ENCODE measurements at places on chromosomes 16 and 17.

DNA sequence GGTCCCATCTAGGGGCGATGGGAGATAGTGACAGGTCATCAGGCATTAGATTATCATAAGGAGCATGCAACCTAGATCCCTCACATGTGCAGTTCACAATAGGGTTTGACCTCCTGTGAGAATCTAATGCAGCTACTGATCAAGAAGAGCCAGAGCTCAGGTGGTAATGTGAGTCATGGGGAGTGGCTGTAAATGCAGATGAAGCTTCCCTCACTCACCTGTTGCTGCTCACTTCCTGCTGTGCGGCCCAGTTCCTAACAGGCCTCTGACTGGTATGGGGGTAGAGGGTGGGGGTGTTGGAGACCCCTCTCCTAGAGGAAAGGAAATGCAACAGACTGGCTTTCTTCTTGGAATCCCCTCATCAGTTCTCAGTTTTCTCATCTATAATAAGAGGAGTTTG is 131.4 kb downstream of the CA10 start:
- no peak for DNase-seq

DNA sequence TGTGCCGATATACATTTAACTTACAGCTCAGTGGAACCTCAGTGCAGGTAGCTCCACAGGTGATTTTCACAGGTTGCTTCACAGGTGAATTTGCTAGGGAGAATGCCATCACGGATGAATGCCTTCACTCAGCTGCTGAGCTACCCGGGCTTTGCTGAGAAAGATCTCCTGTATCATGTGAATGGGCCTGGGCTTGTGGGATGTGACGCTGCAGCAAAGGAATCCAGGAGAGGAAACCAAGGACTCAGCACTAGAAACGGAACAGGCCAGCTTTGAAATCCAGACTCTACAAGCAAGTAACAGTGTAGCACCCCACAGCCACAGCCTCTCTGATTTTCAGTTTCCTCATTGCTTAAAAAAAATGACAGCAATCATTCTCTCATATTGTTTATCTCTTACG is 271.4 kb upstream of the MAF start:
- no peak for DNase-seq

DNA sequence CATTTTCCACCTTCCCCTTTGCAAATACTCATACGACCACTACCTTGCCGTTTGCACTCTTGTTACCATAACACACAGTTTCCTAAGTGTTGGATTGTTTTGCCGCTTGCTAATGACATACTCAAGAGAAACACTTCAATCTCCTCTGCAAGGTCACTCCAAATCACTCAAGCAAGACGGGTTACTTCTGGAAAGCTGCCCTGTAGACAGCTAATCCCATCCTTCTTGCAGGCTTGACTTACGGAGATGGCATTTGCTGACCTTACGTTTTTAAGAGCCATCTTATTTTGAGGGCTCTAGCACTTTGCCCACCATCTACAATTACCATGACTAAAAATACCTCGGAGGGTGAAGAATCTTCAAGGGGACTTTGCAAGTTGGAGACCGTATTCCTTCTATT is 46.2 kb downstream of the MYH3 start:
- no peak for DNase-seq

DNA sequence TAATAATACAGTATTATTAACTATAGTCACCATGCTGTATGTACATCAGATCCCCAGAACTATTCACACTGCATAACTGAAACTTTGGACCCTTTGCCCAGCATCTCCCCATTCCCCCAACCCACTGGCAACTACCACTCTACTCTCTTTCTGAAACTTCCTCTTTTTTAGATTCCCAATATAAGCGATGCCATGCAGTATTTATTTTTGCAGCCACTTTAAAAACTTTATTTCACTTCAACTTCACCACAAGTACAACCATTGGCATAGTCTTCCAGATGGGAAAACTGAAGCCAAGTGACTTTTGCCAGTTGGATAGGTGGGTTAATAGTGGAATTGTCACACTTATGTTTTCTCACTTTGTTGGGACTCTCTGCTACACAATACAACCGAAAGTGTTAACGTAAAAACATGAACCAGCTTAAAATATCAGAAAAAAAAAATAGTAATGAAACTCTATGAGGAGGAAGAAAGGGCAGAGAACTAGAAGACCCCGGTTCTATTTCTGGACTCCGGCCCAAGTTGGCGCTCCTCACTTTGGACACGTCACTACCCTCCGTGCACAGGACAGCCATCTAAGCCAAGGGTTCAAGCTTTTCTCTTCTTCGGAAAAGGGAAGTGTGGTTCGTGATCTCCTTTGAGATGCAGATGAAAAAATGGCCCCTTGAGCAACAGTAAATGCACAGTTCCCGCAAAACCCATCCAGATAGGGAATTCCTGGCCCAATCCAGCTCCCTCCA is 743 bp downstream of the SHCBP1 start:
- no peak for DNase-seq

GRCh38 chr17:68540981-68541380 is 28.8 kb downstream of the PRKAR1A start:
- no peak for DNase-seq

DNA sequence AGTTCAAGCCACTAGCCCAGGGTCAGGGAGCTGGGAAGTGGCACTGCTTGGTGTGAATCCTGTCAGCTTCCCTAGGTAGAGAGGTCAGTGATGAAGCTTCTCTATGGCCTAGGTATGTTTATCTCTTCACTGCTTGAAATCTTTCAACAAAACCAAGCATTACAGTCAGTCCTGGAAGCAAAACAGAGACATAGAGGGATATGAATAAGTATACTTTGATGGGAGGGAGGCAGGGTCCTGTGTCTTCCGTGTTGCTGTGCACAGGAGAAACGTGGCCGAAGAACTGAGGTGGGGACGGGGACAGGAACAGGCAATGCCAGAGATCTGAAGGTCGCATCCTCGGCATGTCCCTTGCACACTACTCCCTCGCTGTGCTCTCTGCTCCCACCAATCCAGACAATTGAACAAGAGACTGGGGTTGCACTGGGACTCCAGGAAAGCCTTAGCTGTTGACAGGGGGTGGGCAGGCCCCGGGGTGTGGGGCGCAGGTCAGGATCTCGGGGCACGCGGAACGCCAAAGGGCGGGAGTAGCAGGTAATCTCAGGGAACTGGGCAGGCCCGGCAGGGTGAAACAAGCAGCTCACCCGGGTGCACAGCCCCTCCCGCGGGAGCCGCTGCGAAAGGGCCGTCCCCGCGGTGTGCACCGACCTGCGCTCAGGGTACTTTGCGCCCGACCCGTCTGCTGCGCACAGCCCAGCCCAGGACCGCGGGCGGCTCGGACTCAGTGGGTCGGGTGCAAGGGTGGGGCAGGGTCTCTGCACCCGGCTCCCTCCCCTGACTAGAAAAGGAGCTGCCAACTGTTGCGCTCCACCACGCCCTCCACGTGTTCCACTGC is at the start of gene MT1H:
Gene MT1H, plus strand, starts transcription at position 810 of the 835 bp plus-strand sequence. CDS start 71 bp downstream, outside the sequence.
- no peak for DNase-seq

GRCh38 chr17:2690165-2691068 is 21.1 kb downstream of the CLUH start:
- DNase-seq: no peak

- no peak for DNase-seq
Measured at GRCh38 chr16:65083164-65083857, 38.6 kb downstream of the CDH11 start.

DNA sequence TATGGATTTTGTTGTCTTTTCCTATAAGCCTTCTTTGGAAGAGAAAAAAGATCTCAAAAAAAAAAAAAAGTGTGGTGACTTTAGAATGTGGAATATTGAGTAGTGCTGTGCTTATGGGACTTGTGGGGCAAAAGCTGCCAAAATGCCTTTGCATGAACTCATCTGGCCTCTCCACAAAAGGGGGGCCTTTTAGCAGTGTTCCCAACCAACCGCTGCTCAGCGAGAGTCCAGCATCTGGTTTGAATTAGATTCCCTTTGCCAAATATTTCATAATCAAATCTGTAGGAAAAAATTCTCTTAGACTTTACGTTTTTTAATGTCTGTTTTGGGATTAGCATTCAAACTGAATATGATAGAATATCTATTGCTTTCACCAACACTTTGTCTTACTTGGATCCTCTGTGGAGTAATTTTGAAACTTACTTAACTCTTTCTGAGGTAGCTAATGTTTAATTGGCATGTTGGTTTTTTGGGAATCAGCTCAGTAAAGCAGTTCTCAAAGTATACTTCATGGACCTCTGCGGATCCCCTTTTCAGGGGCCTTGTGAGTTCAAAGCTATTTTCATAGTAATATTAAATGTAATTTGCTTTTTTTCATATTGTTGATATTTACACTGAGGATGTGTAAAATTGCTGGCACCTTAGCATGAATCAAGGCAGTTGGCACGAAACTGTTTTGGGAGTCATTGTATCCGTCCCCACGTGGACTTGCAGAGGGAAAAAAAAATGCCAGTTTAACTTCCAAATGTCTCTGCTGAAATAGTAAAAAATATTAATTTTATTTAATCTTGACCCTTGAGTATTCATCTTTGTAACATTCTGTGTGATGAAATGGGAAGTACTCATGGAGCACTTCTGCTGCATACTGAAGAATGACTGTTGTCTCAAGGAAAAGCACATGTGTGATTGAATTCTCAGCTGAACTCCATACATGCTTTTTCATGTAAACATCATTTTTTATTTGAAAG is 34.7 kb upstream of the VPS4A start:
- no peak for DNase-seq

DNA sequence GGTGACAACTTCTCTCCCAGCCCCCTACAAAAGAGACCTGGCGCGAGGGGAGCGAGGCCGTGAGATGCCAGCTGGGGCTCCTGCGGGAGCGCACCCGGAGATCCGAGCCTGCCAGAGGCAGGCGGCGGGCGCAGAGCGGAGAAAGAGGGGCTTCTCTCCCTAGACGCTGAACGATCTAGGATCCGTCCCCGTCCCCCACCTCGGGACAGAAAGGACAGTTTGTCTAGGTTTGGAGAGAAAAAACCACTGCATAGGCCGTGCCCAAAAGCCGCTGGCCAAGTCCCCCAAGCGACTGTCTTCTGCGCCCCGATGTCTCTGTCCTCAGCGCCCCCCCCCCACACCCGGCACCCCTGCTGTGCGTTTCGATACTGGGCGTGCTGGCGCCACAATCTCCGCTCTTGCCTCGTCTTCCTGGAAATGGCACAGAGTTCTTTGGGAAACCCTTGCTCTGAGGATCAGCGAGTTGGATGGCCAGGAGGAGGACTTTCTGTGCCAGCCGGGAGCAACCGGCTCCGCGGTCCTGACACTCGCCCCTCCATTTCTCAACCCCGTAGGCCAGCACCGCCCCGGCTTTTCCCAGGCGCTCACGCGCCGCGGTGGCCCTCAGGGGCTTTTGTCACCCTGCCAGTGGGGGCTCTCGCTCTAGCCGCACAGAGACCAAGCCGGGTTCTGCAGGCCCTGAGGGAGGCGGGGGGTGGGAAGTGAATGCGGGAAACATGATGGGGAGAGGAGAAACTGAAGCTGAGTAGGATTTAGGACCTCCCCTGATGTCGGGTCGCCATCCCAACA is 1.0 kb downstream of the SSTR2 start:
- DNase-seq: no peak

DNA sequence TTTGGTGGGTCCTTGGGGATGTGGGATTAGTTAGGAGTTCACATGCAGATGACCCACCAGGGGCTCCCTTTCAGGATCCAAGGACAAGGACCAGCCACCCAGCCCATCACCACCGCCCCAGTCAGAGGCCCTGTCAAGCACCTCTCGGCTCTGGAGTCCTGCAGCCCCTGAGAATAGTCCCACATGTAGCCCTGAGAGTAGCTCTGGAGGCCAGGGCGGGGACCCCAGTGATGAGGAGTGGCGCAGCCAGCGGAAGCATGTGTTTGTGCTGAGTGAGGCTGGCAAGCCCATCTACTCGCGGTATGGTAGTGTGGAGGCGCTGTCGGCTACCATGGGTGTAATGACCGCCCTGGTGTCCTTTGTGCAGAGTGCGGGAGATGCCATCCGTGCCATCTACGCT is 2.4 kb downstream of the MON1B start:
- DNase-seq: no peak
